Inflammatory macrophage treated with lipopolysaccharide for 4 hours (primary cell): ENCODE measurements at places on chromosomes 1 and 21.

DNA sequence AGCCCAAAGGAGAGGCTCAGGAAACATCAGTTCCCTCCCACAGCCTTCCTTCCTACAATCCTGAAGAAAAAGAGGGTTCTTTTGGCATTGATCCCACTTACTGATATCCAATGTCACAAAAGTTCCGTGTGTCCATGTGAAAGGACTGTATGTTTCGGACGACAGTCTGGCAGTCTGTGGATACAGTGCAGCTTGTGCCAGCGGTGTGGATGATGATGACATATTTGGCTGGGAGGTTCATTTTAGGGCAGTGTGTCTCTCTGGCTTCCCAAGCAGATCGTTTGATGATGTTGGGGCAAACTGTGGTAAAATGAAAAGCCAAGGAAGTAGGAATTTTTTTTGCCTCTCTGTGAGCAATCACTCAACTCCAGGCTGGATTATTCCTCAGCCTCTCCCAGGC, 10.4 kb downstream of the PGLYRP3 start:
- no peak for DNase-seq

DNA sequence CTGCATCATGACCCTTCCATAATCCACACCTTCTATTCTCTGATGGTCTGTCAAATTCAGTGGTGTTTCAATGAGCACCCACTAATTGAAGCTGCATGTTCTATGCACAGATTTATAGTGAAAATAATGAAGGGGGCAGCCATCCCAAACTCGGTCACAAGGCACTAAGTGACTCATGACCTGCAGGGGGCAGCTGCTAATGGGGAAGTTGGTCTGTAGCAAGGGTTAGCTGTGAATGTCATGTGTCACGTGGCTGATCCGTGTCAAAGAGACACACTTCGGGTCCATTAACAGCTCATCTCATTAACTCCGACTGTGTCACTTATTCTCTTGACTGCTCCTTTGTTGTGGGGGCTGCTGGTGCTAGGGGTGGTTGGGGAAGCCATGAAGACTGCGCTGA, 306.6 kb downstream of the PCP4 start:
- DNase-seq = no peak

GRCh38 chr21:41897047-41897669, 18.0 kb upstream of the PRDM15 start:
- DNase-seq = no peak

DNA sequence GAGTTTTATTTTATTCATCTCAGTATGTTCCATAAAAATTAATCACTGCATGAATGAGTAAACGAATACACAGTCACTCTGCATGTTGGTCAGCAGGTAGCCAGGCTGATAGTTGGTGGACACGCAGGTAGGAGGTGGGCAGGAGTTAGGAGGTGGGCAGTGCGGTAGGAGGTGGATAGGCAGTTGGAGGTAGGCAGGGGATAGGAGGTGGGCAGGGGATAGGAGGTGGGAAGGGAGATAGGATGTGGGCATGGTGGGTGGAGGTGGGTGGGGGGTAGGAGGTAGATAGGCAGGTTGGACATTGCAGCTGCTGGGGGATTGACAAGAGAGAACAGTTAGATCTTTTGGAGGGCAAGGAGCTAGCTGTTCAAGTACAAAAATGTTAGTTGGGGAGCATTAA, 322.7 kb downstream of the PTPRU start:
- no peak for DNase-seq

GRCh38 chr1:24605534-24606295, 37.4 kb upstream of the SRRM1 start:
- no peak for DNase-seq

- no peak for DNase-seq
These were observed 30.1 kb downstream of the DOP1B start for GRCh38 chr21:36186506-36187399.

DNA sequence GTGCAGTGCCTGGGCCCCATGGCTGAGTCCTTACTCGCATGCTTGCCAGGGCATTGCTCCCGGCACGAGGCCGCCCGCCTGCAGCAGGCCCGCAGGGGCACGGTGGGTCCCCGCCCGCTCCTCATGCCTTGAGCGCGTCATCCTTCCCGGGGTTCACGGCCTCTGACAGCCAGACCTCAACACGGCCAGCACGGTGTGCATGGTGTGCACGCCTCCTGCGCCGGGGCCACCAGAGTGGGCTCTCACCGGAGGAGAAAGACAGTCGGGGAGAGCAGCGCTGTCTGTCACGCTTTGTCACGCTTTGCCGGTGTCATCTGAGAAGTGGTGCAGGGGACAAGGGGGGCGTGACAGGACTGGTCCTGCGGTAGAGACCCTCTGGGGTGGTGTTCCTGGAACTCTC, 11.9 kb upstream of the COL18A1 start:
- DNase-seq = no peak

DNA sequence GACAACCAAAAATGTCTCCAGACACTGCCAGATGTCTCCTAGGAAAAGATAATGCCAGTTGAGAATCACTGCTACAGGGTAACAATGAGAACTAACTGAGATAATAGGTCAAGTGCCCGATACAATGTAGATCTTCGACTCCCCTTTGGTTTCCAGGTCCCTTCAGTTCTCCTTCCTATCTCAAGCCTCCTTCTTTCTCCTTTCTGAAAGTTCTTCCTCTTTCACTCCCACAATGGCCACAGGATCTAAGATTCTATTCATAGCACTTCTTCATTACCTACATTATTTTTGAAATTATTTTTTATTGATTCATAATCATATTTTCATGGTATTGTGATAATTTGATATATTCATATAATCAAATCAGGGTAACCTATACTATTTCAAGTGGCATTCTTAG, 6.3 kb downstream of the PFDN2 start:
- peak; percentile 59 for DNase-seq

- peak; percentile 48 for DNase-seq
These were observed 2.7 kb upstream of the NPHP4 start for GRCh38 chr1:5994713-5995621.

GRCh38 chr1:171794085-171794484, 12.6 kb downstream of the METTL13 start:
- DNase-seq = peak; percentile 60

DNA sequence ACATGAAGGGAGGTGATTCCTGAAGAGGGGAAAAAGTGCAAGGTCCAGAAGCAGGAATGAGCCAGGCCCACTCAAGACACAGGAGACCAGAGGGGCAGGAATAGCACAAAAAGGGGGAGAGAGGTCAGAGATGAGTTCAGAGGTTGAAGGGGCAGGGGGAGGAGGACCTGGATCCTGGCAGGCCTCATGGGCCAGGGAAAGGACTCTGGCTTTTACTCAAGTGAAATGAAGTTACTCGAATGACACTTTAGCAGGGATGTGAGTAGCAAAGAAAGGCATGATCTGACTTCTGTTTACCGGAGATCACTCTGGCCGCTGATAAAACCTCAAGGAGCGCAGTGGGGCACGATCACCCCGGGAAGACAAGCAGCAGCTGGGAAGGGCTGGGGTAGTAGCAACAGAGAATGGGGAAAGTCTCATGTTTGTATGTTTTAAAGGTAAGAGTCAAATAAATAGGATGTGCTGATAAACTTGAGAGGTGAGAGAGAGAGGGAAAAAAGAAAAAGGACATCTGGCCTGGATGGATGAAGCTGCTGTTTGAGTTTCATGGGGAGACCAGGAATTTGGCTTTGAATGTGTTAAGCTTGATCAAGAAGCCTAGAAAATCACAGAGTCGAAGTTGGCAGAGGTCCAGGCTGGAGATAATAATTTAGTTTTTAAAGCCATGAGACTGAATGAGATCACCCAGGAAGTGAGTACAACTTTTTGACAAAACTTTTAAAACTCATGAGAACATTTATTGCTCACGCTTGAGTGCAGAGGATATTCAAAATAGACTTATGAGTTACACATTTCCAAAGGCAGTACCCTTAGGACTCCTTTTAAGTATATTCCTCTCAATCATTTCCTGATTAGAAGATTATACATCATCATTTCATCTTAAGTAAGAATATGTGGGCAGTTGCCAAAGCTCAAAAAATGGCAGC, 156.0 kb downstream of the RERE start:
- peak; percentile 84 for DNase-seq

DNA sequence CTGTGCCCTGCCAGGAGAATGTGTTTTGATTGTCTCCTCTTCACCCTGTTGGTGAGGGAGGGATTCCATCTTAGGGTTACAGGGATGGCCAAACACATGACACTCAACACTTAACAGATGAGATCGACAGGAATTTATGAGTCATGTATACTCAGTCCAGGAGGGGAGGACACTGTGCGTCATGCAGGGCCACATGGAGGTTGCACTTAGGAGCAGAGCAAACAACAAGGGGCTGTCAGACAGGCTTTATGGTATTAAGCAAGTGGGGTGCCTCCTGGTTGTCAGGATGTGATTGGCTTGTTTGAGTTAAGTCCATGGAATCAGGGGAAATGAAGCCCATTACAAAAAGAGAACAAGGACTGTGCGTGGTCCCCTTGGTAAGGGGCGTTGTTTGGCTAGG, 26.9 kb downstream of the EDARADD start:
- DNase-seq = no peak

GRCh38 chr1:63069214-63069613, 253.2 kb upstream of the FOXD3 start:
- DNase-seq = no peak

GRCh38 chr1:221396526-221396925, 345.4 kb downstream of the DUSP10 start:
- DNase-seq = no peak

DNA sequence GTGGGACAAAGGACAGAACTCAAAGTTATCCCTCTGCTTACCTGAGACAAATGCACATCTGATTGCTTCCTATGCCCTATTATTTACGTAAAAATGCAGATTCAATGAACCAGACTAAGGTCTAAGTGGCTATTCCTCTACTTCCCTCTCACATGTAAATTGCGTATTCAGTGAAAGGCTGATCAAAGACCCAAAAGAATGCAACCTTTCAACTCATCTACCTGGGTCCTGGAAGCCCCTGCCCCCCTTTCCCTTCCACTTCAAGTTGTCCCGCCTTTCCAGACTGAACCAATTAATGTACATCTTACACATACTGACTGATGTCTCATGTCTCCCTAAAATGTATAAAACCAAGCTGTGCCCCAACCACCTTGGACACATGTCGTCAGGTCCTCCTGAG, 14.6 kb downstream of the SSX2IP start:
- no peak for DNase-seq

DNA sequence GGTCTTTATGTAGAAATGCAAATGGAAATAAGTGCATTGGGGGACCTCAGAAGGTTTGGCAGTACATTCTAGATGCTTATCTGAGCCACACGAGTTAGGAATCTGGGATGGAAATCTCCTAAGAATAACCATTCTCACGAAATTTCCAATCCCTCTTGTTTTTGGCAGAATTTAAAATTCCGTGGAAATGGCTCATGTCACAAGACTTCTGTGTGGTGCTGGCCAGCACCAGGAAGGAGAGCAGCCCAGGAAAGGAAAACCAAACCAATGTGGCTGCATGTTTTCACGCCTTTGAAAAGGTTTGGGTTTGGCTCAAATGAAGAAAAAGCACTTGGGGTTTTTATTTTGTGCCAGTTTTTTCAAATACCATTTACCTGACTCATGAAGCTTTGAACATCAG, 80.1 kb upstream of the KCNK2 start:
- DNase-seq = no peak

DNA sequence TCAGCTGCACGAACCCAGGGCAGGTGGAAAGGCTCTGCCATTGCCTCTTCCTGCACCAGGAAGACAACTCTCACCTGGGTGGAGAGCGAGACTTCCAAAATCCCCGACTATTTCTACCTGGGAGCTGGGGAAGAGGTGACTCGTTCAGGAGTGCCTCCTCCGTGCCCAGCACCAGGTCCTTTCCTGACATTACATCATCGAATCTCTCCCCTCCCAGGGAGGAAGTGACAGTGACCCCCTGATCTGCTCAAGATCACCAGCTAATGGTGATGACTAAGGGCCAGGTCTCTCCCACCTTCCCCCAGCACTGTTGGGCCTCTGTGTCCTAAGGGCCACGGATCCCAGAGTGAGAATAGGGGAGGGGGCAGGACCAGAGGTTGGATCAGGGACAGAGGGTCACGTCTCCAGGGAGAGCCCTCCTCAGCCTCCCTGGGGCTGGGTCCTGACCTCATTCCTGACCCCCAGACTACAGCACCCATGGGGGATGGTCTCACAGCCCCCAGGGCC, 6.8 kb downstream of the MEGF6 start:
- no peak for DNase-seq
